Adrenal gland (tissue), 19 donors: ENCODE measurements at places on chromosomes 5 and 9. TPM values are rescaled to one million over a fixed set of nuclear protein-coding genes. Genes with fewer than 3 reads are reported as not detected.

The POU5F2 gene
- polyA plus RNA-seq: 0.48 TPM

DNA sequence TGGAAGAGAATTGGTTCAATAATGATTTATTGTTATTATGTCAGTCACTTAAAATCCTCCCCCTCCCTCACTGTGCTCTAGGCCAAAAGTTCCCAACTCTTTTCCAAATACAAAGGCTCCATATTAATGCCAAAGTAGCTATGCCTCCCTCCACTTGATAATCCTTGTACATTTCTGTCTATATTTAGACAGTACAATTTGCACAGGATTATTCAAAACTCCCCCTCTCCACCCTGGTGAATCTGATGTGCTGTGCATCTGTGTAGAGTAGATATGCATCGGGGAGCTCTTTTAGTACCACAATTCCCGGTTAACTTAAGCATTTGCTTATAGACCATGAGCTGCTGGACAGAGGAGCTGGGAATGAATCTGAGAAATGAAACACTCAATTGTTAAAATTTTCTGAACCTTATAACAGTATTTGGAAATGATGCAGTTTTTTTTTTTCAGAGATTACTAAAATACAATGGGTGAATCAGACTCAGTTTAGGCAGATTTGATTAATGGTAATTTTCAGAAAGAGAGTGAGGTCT is 27.6 kb downstream of the GLRA1 start:
- no peaks in the 10 kb centered on the region for H3K36me3 ChIP-seq
- no peak for DNase-seq
- no peak overlapping the region for H3K27ac ChIP-seq
- H3K4me3 ChIP-seq: no peak overlapping the region
- H3K4me1 ChIP-seq: no peaks in the 10 kb centered on the region
- no peaks in the 10 kb centered on the region for H3K27me3 ChIP-seq

DNA sequence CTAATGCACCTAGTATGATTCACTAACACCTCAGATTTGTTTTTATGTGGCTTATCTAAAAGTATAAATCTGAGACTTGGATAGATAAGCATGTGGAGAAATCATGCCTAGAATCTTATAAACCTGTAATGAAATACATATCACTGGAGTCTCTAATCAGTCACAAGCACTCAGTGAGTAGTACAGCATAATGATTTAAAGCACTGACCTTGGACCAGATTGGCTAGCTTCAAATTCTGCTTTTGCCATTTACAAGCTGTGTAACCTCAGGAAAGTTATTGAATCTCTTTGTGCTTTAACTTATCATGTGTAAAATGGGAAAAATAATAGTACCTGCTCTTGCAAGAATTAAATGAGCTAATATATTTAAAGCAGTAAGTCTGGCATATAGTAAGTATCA is 61.2 kb upstream of the ALDH1A1 start:
- no peak overlapping the region for H3K27ac ChIP-seq
- H3K4me3 ChIP-seq: no peak overlapping the region
- peak; percentile 18 for DNase-seq
- no peaks in the 10 kb centered on the region for H3K27me3 ChIP-seq
- H3K36me3 ChIP-seq: no peaks in the 10 kb centered on the region

The CD180 gene
- 1.1 TPM for polyA plus RNA-seq

The DMRTA1 gene
- polyA plus RNA-seq: 0.03 TPM

The CDKN2B-AS1 gene
- polyA plus RNA-seq: 0.74 TPM

DNA sequence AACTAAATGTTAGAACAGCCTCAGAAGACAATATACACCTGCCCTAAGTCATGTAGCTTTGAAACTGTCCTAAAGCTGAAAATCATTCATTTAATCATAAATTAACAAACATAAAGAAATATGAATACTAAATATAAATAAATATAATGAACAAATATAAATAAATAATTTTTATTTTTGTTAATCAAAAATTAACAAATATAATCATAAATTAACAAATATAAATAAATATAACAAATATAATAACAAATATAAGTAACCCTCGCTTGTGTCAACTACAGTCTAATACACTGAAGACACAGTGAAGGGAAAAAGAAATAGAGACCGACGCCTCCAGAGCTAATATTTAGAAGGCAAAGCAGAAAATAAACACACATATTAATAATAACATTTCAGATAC is 527.3 kb downstream of the CYLC2 start:
- H3K27ac ChIP-seq: no peak overlapping the region
- no peaks in the 10 kb centered on the region for H3K27me3 ChIP-seq
- no peaks in the 10 kb centered on the region for H3K4me1 ChIP-seq
- DNase-seq: no peak
- H3K36me3 ChIP-seq: no peaks in the 10 kb centered on the region
- H3K4me3 ChIP-seq: no peak overlapping the region

The RLN2 gene
- not detected for polyA plus RNA-seq

DNA sequence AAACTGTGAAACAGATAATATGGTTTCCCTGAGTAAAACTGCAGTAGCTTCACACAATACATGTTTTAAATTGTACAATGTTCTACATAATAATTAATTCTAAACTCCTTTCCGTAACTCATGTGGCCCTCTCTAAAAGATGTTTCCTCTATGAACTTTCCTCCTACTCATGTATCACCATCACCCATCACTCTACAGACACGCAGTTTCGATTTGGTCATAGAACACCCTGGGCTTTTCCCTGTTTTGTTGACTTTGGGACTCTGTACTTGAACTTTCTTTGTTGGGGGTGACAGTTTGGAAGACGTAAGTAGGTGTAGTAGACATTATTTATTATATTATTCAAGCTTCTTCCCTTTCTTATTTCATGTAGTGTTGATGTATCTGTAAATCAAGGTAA is 44.1 kb upstream of the GABRA6 start:
- no peaks in the 10 kb centered on the region for H3K36me3 ChIP-seq
- H3K27me3 ChIP-seq: no peaks in the 10 kb centered on the region

GRCh38 chr9:18238254-18238653 is 235.7 kb upstream of the ADAMTSL1 start:
- H3K27ac ChIP-seq: no peak overlapping the region
- H3K4me1 ChIP-seq: no peaks in the 10 kb centered on the region
- no peak for DNase-seq
- no peaks in the 10 kb centered on the region for H3K36me3 ChIP-seq

DNA sequence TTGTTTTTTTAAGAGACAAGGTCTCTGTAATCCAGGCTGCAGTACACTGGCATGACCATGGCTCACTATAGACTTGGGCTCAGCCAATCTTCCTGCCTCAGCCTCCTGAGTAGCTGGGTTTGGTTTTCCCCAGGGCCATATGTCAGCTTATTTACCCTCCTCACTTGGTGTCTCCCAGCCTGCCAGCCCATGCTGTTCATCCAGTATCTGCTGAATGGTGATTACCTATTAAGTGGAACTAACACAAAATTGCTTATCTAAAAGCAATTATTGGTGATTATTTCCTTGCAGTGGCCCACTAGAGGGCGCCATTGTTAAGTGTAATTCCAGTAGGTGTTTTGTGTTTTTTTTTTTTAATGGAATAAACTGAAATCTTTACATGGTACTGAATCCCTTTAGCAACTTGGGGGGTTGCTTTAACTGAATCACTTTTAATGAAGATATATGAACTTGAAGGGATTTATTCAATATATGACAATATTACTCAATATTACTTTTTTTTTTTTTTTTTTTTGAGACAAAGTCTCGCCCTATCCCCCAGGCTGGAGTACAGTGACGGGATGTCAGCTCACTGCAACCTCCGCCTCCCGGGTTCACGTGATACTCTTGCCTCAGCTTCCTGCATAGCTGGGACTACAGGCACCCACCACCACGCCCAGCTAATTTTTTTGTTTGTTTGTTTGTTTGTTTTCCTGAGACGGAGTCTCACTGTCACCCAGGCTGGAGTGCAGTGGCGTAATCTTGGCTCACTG is 13.8 kb downstream of the EXOSC2 start:
- peak; percentile 53 for DNase-seq
- peaks cover 20% of the 10 kb centered on the region for H3K36me3 ChIP-seq
- H3K27me3 ChIP-seq: no peaks in the 10 kb centered on the region
- H3K27ac ChIP-seq: no peak overlapping the region
- no peaks in the 10 kb centered on the region for H3K4me1 ChIP-seq
- no peak overlapping the region for H3K4me3 ChIP-seq

The SLC27A4 gene
- polyA plus RNA-seq: 40.0 TPM

The SARDH gene
- polyA plus RNA-seq: 3.0 TPM

The PKN3 gene
- 8.6 TPM for polyA plus RNA-seq

DNA sequence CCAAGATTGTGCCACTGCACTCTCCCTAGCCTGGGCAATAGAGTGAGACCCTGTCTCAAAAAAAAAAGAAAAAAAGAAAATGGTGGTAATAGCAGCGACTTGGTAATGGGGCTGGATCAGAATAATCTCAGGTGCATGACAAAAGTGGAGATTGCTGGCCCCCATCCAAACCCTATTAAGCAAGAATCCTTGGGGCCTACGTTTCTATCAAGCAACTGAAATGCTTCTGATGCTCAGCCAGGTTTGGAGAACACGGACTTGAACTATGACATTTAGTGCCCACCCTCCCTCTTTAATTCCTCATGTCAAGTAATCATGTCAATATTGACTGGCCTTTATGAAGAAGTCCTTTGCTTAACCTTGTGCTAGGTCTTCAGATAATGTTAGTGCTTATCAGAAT is 6.6 kb downstream of the C5orf52 start:
- no peak for DNase-seq
- no peaks in the 10 kb centered on the region for H3K27me3 ChIP-seq
- H3K4me3 ChIP-seq: no peak overlapping the region
- no peaks in the 10 kb centered on the region for H3K36me3 ChIP-seq
- no peak overlapping the region for H3K27ac ChIP-seq
- no peaks in the 10 kb centered on the region for H3K4me1 ChIP-seq

DNA sequence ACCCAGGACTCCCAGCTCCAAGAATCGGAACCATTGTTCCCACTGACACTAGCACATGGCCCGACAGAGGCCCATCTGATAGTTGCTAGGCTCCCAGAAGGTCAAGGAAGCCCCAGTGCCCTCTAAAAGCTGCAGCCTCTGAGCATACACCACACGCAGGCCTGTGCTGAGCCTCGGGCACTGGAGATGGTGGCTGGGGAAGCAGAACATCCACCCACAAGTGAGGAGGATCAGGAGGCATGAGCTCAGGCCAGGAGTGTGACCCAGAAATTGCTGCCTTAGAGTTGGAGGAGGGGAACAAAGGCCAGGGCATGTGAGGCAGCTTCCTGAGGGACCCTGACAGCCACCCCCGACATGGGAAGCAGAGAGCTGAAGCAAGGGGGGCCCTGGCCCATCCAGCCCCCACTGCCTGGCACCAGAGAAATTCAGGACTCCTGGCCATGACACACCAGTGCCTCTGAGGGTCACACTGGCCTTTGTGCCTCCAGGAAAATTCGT is 21.4 kb downstream of the IPPK start:
- no peaks in the 10 kb centered on the region for H3K36me3 ChIP-seq
- no peaks in the 10 kb centered on the region for H3K27me3 ChIP-seq
- DNase-seq: peak; percentile 62
- peaks cover 9% of the 10 kb centered on the region for H3K4me1 ChIP-seq
- H3K27ac ChIP-seq: no peak overlapping the region

GRCh38 chr9:94912700-94913249 is 186.3 kb downstream of the AOPEP start:
- H3K36me3 ChIP-seq: no peaks in the 10 kb centered on the region
- peak; percentile 12 for DNase-seq
- no peak overlapping the region for H3K27ac ChIP-seq
- H3K4me1 ChIP-seq: peaks cover 17% of the 10 kb centered on the region

DNA sequence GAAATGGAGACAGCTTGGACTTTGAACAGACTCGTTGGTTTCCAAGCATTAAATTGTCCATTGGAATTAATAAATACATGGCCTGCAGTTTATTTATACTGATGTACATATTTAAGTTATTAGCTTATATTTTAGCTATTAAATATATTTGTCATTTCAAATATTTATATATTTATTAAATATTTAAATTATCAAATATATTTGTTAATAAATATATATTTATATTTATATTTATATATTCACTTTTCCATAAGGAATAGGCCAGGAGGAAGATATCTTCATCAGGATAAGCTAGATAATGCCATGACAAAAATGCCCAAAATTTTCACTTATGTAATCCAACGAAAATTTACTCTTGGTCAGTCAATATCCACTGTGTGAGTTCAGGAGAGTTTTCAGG is 229.9 kb downstream of the ZNF608 start:
- H3K27ac ChIP-seq: no peak overlapping the region
- no peak overlapping the region for H3K4me3 ChIP-seq
- no peaks in the 10 kb centered on the region for H3K27me3 ChIP-seq
- no peak for DNase-seq
- no peaks in the 10 kb centered on the region for H3K4me1 ChIP-seq
- H3K36me3 ChIP-seq: no peaks in the 10 kb centered on the region

DNA sequence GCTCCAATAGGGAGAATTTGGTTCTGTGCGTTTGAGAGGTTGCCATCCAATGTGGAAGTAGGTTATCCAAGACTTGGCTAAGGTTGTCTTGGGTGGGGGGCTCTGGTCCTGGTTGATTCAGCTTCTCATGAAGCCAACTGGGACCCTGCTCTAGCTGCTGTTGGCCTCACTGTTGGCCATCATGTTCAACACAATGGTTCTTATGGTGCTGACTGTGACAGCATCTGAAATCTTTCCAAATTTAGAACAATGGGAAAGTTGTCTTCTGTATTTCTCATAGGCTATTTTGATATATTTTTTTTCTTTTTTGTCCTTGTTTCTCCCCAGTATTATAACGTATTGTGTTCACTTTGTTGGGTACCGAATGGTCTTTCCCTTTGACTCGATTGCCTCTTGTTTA is 71.9 kb downstream of the GDNF start:
- H3K27ac ChIP-seq: no peak overlapping the region
- DNase-seq: no peak
- no peaks in the 10 kb centered on the region for H3K36me3 ChIP-seq

- H3K27me3 ChIP-seq: no peaks in the 10 kb centered on the region
- no peaks in the 10 kb centered on the region for H3K36me3 ChIP-seq
- no peak overlapping the region for H3K4me3 ChIP-seq
- peaks cover 21% of the 10 kb centered on the region for H3K4me1 ChIP-seq
- no peak for DNase-seq
These were observed 19.9 kb downstream of the GPX3 start for GRCh38 chr5:151040211-151040747.

DNA sequence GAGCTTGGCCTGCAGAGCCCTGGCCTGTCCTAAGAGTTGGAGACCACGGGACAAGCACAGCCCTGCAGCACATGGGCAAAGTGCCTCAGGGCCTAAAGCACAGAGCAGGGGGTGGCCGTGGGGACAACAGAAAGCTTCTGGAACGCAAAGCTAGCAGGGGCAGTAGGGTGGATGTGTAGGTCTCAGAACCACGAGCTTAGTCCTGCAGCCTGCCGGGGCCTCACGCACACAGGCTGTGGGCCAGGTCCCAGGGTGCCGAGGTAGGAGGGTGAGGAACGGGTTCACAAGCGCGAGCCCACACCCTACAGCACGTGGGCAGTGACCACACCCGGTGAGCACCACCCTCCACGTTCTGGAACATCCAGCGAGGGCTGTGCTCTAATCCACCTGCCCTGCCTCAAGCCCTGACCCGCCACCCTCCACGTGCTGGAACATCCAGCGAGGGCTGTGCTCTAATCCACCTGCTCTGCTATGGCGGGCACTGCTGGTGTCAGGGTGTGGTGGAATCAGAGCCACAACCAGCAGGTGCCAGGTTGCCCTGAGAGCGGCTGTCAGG is 9.3 kb downstream of the CLPTM1L start:
- no peaks in the 10 kb centered on the region for H3K4me1 ChIP-seq
- H3K36me3 ChIP-seq: peaks cover 83% of the 10 kb centered on the region
- DNase-seq: no peak
- no peak overlapping the region for H3K4me3 ChIP-seq
- H3K27me3 ChIP-seq: no peaks in the 10 kb centered on the region
- H3K27ac ChIP-seq: no peak overlapping the region

- no peaks in the 10 kb centered on the region for H3K4me1 ChIP-seq
- H3K36me3 ChIP-seq: no peaks in the 10 kb centered on the region
These were observed 600.4 kb downstream of the EBF1 start for GRCh38 chr5:158499075-158499891.
